ENCODE measurements at places on chromosomes 7 and 10. TPM values are rescaled to one million over a fixed set of nuclear protein-coding genes. Genes with fewer than 3 reads are reported as not detected.

The SFTPA2 gene
- not detected for total RNA-seq

The LRRC61 gene
- 15.4 TPM for total RNA-seq

The SPOCK2 gene
- 3.9 TPM for total RNA-seq

The CPN1 gene
- not detected for total RNA-seq

The ACTL6B gene
- total RNA-seq = not detected

The SPDYE6 gene
- not detected for total RNA-seq

The CDH23 gene
- 8.5 TPM for total RNA-seq

The METTL27 gene
- 10.6 TPM for total RNA-seq

The ZNF425 gene
- 4.7 TPM for total RNA-seq

The STEAP1B gene
- total RNA-seq = 0.32 TPM

The AQP1 gene
- total RNA-seq = 177 TPM

The HTR5A gene
- total RNA-seq = not detected

The ANKIB1 gene
- 54.2 TPM for total RNA-seq

The AUTS2 gene
- 31.5 TPM for total RNA-seq

The LRRD1 gene
- total RNA-seq = not detected

The EIF5AL1 gene
- under 0.01 TPM for total RNA-seq

The GRID1 gene
- 2.3 TPM for total RNA-seq

The RBP4 gene
- total RNA-seq = 813 TPM

The HMX3 gene
- not detected for total RNA-seq

The ASB15 gene
- total RNA-seq = not detected

The C10orf143 gene
- 2.9 TPM for total RNA-seq

The ANKRD1 gene
- 0.66 TPM for total RNA-seq

The NYAP1 gene
- 0.48 TPM for total RNA-seq

The TLX1 gene
- not detected for total RNA-seq

The DOCK4 gene
- 41.9 TPM for total RNA-seq

The STEAP4 gene
- total RNA-seq = 49.3 TPM

The ZSCAN21 gene
- 12.8 TPM for total RNA-seq

The PLXDC2 gene
- 63.9 TPM for total RNA-seq

The RBP3 gene
- not detected for total RNA-seq

The PLAC9 gene
- 66.2 TPM for total RNA-seq

The MRLN gene
- not detected for total RNA-seq

The CLDN4 gene
- 3.8 TPM for total RNA-seq

Data from breast epithelium (tissue), 4 donors.